Fibroblast of the aortic adventitia (primary cell): ENCODE measurements at places on chromosomes 13 and 19. TPM values are rescaled to one million over a fixed set of nuclear protein-coding genes. Genes with fewer than 3 reads are reported as not detected.

The RFPL4A gene
- total RNA-seq: not detected in 2 replicates

DNA sequence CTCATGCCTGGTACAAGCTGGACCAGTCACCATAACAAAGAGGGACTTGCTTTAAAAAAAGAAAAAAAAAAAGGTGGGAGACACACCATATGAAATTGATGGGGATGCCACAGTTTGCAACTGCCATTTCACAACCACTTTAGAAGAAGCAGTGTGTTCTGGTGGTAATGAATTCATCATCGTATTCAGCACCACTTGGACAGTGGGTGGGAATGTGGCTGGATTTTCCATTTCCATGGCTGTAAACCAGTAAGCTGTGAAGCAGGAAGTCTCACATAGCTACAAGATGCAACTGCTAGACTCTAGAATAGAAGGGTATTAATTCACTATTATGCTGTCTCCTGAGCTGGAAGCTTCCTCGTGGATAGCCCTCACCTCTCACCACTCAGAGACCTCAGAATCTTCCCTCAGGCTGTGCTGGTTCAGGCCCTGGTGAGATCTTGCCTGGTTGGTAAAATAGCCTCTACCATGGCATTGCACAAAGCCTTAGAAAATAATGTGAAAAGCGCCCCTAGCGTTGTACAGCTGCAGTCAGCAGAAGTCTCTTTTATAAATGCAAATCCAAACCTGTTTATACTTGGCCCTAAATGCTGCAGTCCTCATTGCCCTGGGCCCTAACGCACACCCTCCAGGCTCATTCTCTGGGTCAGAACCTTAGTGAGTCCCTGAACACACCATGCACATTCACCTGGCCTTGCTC, 150.7 kb downstream of the KCTD15 start:
- no peak for DNase-seq

- no peak for DNase-seq
Observed at GRCh38 chr13:40485611-40486517, 180.6 kb downstream of the FOXO1 start.

The ZNF132 gene
- total RNA-seq: 9.2 and 10.8 TPM in 2 replicates

GRCh38 chr13:25217023-25217885, 45.2 kb upstream of the AMER2 start:
- peak; percentile 2 for DNase-seq

DNA sequence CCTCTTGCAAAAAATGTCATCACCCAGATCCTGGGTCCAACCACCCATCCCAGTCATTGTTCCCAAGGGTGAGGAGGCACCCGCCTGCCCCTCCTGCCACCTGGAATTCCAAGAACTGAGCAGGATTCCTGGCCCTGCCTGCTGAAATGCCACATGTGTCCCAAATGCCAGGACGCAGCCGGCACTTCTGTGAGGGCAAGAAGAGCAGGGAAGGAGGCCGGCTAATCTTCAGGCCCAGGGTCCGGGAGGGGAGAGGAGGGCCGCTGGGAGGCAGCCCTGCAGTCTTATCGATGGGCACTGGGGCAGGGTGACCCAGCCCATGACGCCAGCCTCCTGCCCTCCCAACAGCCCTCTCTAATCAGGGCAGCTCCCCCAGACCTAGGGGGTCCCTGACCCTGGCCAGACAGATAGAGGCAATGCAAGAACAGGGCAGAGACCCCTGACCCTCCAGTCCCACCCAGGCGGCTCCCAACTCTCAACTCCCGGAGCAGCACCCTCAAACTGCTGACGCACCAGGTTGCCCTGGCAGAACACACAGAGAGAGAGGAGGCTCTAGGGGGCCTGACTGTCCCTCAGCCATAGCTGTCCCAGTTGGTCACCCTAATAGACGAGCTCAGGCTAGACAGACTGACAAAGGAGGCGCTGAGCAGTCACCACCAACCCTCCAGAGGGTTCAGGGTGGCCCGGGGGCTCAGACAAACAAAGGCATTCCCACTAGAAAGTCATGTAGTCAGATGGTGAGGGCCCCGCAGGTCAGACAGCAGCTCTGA, 1.5 kb downstream of the MFSD12 start:
- DNase-seq: no peak

GRCh38 chr13:111282425-111282824, 38.0 kb upstream of the TEX29 start:
- no peak for DNase-seq

- no peak for DNase-seq
Observed at GRCh38 chr13:28653111-28653510, 5.8 kb upstream of the POMP start.

DNA sequence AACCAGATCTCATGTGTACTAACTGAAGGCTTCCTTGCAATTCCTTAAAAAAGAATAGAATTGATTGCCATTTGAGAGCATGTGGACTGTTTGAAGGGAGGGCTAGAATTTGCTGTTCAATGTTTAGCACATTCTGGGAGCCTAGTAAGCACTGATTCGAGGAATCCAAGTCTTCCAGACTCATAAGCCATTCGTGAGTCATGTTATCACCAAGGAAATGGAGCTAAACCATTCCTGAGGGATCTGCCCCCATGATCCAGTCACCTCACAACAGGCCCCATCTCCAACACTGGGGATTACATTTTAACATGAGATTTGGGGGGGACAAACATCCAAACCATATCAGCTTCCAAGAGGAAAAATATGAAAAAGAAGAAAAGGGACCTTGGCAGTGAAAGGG, 276.4 kb downstream of the KCNRG start:
- no peak for DNase-seq

DNA sequence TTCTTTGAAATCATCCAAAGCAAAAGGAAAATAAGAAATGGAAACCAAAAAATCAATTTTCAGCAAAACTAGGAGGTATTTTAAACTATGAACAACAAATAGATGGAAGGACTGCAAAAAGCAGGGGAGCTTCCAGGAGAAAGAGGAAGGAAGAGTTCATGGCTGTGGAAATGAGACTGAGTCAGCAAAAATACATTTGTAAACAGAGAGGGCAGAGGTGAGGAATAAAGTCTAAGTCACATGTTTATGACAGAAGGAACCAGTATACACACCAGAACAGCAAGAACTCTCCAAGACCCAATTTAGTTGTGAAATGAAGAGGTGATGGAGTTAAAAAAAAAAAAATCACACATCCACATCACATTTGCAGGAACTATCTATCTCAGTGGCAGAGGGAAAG, 69.6 kb downstream of the RNASEH2B start:
- DNase-seq: no peak

GRCh38 chr13:67366533-67366932, 136.4 kb upstream of the PCDH9 start:
- peak; percentile 53 for DNase-seq

GRCh38 chr13:30151388-30151787, 156.0 kb downstream of the KATNAL1 start:
- no peak for DNase-seq

The FGF22 gene
- total RNA-seq: 0.27 TPM in 1 of 2 replicates, not detected in the other

The NLRP11 gene
- not detected in 2 replicates for total RNA-seq

GRCh38 chr13:92317066-92317465, 909.5 kb upstream of the GPC6 start:
- DNase-seq: peak; percentile 54
